Stimulated activated CD4-positive, alpha-beta T cell treated with anti-CD3 and anti-CD28 coated beads, Interleukin-4, amount 100 ng/mL, for 24 hours (primary cell): ENCODE measurements at places on chromosomes 11 and 22.

DNA sequence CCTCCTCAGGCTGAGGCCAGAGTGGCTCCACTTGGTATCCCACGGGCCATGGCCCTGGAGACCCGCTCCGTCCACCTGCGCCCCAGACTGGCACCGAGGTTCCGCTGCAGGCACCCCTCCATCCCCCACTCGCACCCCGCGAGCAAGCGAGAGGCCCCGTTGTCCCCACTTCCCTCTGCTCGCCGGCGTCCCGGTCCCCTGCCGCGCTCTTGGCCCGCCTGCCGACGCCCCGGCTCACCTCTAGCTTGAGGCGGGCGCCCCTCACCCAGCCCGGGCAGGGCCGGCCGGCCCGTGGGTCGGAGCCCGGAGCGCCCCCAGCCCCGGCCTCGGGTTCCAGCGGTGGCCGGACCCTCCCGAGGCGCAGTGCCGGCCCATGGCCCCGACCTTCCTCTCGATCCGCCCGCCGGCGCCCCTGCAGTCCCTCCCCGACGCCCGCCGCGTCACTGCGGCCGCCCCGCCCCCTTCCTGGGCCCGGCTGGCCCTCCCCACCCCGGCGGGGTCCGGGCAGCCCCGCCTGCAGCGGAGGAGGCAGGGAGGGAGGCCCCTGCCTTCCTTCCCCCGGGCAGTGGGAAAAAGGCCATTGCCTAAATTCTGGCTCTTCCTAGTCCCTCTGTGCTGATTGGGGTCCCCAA lies at the start of gene PITPNM1:
TSS of gene PITPNM1 (minus strand) at position 414 of the 632 bp plus-strand sequence. CDS start 1,183 bp downstream, outside the sequence.
- peak; percentile 71 for DNase-seq

DNA sequence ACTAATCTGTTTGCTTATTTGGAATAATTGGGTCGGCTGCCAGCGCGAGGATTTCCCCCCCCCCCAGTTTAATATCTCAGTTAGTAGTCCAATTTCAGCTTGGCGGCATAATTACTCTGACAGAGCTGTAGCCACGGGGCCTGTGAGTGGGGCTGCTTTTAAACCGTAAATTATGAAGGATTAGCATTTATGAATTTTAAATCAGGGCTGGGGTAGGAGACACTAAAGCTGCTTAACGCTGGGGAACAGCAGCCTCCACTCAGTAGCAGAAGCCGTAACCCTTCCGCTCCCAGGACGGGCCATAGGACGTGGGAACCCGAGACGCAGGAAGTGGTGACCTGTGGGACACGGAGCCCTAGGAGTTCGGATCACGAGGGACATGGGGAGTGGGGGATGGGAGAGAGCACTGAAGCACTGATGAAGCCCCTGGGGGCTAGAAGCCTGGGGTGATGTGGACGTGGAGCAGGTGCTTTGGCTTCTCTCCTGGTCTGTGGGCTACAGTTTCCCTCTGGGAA lies 66.2 kb upstream of the LMO1 start:
- DNase-seq, result no peak

- no peak for DNase-seq
These were observed 84.4 kb upstream of the MYOD1 start for GRCh38 chr11:17634776-17635550.

GRCh38 chr22:19134176-19134831 lies 3.2 kb downstream of the TSSK2 start:
- no peak for DNase-seq

DNA sequence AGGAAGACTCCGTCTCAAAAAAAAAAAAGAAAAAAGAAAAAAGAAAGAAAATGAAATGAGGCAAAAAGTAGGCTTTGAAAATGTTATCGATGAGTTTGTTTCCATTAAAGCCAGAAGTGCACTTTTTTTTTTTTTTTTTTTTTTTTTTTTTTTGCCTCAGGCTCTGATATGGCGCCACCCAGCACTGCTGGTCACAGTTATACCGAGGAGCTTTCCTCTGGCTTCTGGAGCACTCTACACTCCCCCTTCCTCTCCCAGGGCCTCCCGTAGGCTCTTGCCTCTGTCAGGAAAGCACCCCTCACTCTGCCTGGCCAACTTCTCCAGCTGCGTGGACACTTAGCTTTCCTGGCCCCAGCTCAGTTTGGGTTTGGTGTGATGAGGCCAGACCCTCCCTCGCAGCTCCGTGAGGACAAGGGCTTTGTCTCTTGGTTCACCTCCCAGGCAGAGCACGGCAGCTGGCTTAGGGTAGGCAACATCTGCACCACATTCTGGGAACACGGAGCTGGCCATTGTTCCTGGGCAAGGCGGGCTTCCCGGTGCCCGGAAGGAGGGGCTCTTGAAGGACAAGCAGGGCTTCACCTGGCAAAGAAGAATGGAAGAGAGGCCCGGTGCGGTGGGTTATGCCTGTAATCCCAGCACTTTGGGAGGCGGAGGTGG lies 16.9 kb downstream of the FADS2 start:
- DNase-seq, result no peak

DNA sequence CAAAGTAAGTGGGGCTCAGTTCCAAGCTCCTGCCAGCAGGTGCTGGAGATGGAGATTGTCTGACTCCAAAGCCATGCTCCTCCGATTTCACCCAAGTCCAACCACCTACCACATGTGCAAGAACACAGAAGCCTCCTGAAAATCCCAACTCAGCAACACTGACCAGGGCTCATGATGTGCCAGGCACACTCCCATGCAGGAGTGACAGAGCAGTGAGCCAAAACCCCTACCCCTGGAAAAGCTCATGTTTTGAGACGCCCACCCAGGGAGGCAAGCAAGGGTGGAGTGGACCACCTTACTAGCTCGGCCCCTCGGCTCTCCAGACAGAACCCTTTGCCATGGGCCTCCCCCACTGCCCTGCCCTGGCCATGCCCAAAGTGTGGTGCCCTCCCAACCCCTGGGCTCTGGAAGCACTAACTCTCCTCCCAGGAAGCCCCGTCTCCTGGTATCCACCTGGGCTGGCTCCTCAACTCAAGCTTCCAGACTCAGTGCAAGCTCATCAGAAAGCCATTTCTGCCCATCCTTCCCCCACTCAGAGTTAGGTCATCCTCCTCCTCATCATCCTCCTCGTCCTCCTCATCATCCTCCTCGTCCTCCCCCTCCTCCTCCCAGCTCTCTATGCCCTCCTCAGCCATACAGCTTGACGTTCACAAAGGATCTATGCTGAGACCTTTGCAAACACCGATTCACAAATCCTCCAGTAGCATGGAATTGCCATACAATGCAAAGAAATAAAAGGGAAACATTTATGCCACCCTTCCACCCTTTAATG lies 154.9 kb downstream of the MPPED1 start:
- DNase-seq, result no peak

DNA sequence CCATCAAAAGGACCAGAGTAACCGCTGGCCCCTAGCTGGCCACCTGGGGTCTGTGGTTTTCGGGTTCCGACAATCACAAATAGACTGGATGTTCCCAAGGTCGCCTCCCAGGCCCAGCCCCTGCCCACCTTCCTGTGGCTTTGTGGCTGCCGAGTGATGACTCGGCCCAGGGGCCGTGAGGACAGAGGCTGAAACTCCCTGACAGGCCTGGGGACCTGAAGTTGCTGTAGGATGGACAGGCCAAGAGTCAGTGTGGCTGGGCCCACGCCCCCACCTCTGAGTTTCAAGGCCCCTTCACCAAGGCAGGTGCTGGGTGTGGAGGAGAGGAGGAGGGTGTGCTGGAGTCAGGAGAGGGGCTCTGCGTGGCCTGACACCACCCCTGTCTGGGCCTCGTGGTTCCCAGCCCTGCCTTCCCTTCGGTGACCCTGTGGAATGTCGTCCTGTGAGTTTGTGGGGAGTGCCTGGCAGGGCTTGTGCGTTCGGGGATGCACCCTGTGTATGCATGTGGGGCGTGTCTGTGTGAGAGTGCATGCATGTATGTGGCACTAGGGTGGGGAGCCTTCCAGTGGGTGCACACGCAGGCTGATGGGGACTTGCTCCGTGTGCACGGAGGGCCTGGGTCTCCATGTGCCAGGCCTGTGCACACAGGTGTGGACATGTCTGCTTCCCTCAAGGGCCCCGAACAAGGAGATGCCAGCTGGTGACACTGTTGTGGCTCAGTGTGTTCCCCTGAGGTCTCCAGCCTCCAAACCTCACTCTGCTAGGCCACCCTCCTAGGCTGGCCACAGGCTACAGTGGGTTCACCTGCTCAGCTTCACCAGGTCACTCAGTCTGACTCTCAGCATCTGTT lies 8.4 kb upstream of the MGAT3 start:
- no peak for DNase-seq
